ENCODE measurements at places on chromosomes 3 and 15. TPM values are rescaled to one million over a fixed set of nuclear protein-coding genes. Genes with fewer than 3 reads are reported as not detected.

DNA sequence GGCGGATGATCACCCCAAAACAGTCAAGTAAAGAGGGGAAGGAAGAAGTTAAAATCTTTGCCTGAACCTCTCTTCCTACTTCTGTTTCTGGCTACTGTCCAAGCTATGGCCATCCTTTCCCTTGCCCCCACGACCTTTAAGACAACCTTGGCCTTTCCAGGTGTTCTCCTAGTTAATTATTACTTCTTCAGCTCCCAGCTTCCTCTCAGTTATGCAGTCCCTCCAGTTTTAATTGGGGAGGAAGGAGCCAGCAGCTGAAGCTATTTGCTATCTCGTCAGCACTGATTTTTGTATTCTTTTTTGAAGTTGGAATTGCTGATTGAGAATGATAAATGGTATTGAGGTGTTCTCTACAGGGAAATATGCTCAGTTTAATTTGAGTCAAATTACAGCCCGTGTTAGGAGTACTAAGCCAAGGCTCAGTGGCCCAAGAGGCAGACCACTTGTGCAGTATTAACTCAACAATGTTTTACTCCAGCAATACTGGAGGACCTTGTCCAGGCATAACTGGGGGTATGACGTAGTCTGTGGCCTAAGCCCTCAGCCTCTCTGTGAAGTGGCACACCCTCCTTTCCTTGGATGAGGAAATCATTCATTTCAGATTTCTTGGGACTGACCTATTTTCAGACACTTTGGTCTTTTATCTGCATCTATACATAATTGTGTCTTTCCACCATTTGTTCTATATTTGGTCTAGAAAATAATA lies 336.9 kb downstream of the SLC9A9 start:
- no peak overlapping the region for H3K4me3 ChIP-seq
- no peak overlapping the region for H3K27ac ChIP-seq
- no peaks in the 10 kb centered on the region for H3K27me3 ChIP-seq
- no peaks in the 10 kb centered on the region for H3K4me1 ChIP-seq
- no peaks in the 10 kb centered on the region for H3K36me3 ChIP-seq

Gene CIDEC
- not detected for total RNA-seq

Gene LRTM1
- not detected for total RNA-seq

Gene CEP19
- total RNA-seq = 3.4 TPM

DNA sequence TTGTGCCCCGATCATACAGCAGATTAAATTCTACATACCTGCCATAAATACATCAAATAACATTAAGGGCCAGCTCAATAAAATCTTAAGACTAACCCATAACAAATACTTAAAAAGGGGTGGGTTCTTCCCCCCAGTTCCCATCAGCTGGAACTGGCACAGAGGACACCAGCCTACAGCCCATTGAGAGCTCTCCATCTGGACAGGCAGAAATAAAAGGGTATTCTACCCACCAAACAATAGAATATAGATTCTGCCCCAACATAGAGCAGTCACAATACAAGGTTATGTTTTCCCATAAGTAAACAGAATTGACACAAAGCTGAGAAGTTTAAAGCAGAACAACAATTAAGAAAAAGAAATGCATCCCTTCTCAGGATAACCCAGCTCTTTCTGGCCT lies 11.9 kb downstream of the CPOX start:
- peaks cover 31% of the 10 kb centered on the region for H3K36me3 ChIP-seq
- no peak for DNase-seq
- H3K27ac ChIP-seq = no peak overlapping the region
- peaks cover 18% of the 10 kb centered on the region for H3K4me1 ChIP-seq
- no peak overlapping the region for H3K4me3 ChIP-seq
- H3K27me3 ChIP-seq = no peaks in the 10 kb centered on the region

Gene HACL1
- total RNA-seq = 31.7 TPM

Gene MASP1
- not detected for total RNA-seq

DNA sequence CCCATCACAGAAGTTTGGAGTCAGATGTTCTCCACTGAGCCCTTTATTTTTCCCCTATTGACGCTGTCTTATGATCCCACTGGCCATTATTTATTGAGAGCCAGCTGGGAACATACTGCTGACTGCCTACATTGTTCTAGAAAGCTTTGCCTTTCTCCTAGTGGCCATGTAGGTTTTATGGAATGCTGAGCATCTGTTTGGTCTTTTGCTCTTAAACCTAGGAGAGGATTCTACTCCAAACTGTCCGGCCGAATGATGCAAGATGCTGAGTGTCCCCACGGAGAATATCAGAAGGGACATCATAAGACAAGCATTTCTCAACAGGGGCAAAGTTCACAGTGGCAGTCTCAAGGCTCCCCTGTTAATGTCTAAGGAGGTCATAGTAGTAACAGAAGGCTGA lies 171.4 kb downstream of the ARRDC4 start:
- no peak overlapping the region for H3K4me3 ChIP-seq
- peaks cover 32% of the 10 kb centered on the region for H3K27me3 ChIP-seq
- no peaks in the 10 kb centered on the region for H3K36me3 ChIP-seq
- no peak for DNase-seq

DNA sequence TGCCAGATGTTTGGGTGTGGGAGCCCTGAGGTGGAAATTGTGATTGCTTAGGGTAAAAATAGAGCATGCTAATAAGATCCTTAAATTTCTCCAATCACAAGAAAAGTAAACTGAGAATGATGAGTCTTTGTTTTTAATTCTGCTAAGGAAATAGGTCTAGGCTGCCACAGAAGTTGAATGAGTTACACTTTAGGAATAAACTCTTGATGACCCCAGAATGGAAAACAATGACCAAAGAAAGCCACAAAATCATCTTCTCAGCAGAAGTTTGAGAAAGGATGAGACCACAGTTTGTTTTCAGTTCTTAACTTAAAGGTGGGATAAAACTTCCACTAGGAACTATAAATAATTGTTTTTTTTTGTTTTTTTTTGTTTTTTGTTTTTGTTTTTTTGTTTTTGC lies 164.6 kb upstream of the BCL6 start:
- no peak for DNase-seq
- H3K4me3 ChIP-seq = no peak overlapping the region
- H3K4me1 ChIP-seq = peaks cover 46% of the 10 kb centered on the region
- no peaks in the 10 kb centered on the region for H3K36me3 ChIP-seq
- H3K27me3 ChIP-seq = no peaks in the 10 kb centered on the region

Gene TMEM207
- not detected for total RNA-seq

DNA sequence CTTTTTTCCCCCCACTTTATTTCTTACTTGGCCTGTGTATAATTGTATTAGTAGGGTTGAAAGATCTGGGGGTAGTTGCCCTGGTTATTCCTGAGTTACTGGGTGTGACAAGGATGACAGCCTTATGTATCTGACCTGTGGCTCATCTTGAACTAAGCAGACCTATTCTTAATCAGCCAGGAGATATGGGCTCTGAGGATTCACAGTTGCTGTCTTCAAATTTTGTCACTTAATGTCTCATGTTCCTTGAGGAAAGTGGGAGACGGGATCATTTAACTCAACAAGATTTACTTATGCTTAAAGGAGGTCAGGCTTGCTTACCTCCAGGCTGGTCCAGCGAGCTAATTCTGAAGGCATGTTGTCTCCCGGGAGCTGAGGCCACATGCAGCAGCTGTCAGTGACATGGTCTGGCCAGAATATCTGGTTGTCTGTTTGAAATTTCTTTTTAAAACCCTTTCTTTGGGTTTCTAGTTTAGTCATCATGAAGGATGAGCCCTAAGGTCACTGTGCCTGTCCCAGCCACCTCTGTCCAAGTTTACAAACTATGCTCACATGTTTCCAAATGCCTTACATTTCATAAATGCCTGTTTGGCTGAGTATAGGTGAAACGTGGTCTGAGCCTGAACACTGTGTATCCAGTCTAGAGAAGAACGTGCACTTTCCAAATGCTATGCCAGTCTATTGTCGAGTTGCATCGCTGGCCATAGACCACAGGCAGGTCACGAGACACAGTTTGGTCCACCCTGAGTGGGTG lies 26.8 kb downstream of the LRTM1 start:
- H3K27me3 ChIP-seq = no peaks in the 10 kb centered on the region
- no peak for DNase-seq
- H3K4me1 ChIP-seq = no peaks in the 10 kb centered on the region

Gene RBP2
- not detected for total RNA-seq

GRCh38 chr3:148084931-148085330 lies 612.8 kb upstream of the AGTR1 start:
- H3K36me3 ChIP-seq = no peaks in the 10 kb centered on the region
- no peak overlapping the region for H3K4me3 ChIP-seq
- no peak for DNase-seq
- H3K27ac ChIP-seq = no peak overlapping the region

Gene CERS3
- not detected for total RNA-seq

GRCh38 chr15:77837649-77838025 lies 204.9 kb upstream of the LINGO1 start:
- peaks cover 13% of the 10 kb centered on the region for H3K4me1 ChIP-seq
- peak; percentile 20 for DNase-seq
- H3K27ac ChIP-seq = no peak overlapping the region
- no peak overlapping the region for H3K4me3 ChIP-seq
- H3K36me3 ChIP-seq = no peaks in the 10 kb centered on the region

DNA sequence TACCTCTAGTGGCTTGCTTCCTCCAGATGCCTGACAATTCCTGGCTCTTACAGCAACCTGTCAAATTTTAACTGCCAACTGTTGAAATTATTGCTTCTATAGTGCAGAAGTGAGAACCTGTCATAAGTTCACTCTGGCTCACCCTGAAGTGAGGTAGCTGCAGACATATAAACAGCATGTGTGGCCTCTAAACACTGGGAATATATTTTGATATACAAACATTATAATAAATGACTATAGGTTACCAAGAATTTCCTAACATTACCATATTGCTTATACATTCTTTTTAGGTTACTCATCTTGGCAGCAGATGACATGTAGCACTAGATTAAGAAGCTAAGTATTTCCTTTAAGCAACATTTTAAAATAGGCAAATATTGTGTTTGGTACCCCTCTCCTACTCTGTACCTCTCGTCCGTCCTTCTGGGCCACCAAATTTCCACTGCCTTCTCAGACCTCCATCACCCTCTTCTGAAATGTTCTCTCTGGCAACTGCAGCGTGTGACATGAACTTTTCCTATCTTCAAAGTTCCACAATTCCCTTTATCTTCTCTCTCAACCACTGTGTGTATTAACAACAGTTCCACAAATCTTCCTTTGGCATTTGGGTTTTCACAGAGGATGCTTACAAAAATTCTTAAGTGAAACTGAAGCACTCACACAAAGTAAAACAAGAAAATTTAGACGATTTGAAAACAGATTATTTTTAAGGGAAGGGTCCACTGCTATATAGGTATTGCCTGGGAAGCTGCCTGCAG lies 15.3 kb upstream of the XXYLT1 start:
- H3K27ac ChIP-seq = peak overlapping the region; percentile 21
- H3K4me3 ChIP-seq = no peak overlapping the region
- no peaks in the 10 kb centered on the region for H3K4me1 ChIP-seq
- peaks cover 38% of the 10 kb centered on the region for H3K36me3 ChIP-seq
- no peaks in the 10 kb centered on the region for H3K27me3 ChIP-seq
- no peak for DNase-seq

Gene TEX55
- not detected for total RNA-seq

DNA sequence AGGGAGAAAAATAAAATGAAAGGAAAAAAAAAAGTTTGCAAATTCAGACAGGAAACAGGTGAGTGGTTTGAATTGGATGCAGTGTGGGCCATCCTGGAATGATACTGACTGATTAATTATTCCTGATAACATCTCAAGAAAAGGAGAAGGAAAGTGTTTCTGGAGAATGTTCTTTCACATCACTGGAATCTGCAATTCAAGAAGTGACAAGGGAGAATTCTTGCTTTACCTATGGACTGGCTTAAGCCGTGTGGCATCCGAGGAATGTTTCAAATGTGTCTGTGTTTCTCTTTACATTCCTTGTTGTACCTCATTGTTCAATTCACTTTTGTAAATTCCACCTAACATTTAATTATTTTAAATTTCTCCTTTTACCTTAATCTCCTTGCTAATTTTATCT lies 465.0 kb downstream of the EPHB1 start:
- no peak overlapping the region for H3K4me3 ChIP-seq
- H3K27ac ChIP-seq = no peak overlapping the region
- DNase-seq = no peak
- H3K27me3 ChIP-seq = no peaks in the 10 kb centered on the region

DNA sequence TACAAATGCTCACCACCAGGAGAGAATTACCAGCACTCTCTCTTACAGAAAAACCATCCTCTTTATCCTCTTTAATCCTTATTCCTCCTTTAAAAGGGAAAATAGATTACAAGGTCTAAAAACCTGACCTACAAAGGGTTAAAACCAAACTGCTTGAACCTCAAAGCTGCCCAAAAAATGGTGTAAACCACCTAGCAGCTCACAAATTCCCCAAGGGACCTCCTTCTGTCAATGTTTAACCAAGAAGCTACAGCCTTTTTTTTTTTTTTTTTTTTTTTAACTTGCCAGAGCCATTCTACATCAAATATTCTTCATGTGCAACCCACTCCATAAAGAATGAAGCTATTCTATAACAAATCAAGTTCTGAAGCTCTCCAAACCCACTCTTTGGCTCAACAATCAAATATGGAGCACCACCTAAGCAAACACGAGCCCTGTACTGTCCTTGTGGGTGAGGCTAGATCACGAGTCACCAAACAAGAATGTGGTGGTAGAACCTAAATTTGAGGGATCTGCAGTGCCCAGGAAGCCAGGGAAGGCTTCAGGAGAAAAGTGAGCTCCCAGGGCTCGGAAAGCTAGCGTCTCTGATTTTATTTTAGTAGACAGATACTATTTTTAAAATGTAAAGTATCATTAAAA lies 20.1 kb downstream of the OSBPL10 start:
- peaks cover 8% of the 10 kb centered on the region for H3K4me1 ChIP-seq
- H3K36me3 ChIP-seq = no peaks in the 10 kb centered on the region
- no peaks in the 10 kb centered on the region for H3K27me3 ChIP-seq
- H3K4me3 ChIP-seq = no peak overlapping the region
- peak; percentile 48 for DNase-seq

GRCh38 chr15:48981941-48982340 lies 18.2 kb upstream of the SHC4 start:
- H3K27ac ChIP-seq = no peak overlapping the region
- H3K4me3 ChIP-seq = no peak overlapping the region
- no peaks in the 10 kb centered on the region for H3K36me3 ChIP-seq
- no peaks in the 10 kb centered on the region for H3K27me3 ChIP-seq

DNA sequence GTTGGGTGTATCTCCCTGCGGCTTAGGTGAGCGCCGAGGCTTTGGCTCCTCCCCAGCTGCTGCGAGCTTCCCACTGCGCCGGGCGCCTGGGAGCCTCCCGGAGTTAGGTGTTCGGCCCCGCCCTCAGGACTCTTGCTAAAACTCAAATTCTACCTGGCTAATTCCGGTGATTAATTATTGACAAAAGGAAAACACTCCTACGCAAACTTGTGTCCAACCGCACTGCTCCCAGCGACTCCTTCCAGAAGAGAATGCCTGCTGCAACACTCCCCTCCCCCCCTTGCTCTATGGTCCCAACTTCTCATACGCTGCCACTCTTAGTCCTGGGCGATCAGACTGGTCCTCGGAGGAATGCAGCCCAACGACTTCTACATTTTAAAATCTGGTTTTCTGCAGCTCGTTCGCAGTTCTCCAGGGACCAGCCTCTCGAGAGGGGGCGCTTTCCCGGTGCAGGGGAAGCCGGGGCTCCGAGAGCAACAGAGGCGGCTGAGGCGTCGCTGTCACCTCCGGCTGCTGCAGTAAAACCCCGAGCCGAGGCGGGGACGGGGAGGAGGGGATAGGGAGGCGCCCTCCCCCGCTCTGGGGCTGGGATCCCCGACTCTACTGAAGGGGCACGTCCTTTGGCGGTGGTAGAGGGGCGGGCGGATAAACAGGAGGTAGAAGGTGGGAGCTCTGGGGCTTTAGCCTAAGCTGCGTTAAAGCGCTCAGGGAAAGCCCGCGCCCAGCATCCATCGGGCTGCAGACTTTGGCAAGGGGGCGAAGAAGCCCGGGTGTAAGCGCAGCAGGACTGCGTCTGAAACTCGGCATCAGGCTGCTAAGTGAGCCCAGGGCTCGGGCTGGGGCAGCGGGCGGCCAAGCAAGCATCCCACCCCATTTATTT lies at the start of gene SPTSSB:
TSS of gene SPTSSB (minus strand) at position 77 of the 880 bp plus-strand sequence. CDS start 25,194 bp downstream, outside the sequence.
- peaks cover 11% of the 10 kb centered on the region for H3K4me1 ChIP-seq
- no peak within 1 kb of the TSS for H3K27ac ChIP-seq
- H3K4me3 ChIP-seq = peak within 1 kb of the TSS; percentile 71

Data from PC-9 (cell line).